ENCODE measurements at places on chromosomes 2 and 18.

DNA sequence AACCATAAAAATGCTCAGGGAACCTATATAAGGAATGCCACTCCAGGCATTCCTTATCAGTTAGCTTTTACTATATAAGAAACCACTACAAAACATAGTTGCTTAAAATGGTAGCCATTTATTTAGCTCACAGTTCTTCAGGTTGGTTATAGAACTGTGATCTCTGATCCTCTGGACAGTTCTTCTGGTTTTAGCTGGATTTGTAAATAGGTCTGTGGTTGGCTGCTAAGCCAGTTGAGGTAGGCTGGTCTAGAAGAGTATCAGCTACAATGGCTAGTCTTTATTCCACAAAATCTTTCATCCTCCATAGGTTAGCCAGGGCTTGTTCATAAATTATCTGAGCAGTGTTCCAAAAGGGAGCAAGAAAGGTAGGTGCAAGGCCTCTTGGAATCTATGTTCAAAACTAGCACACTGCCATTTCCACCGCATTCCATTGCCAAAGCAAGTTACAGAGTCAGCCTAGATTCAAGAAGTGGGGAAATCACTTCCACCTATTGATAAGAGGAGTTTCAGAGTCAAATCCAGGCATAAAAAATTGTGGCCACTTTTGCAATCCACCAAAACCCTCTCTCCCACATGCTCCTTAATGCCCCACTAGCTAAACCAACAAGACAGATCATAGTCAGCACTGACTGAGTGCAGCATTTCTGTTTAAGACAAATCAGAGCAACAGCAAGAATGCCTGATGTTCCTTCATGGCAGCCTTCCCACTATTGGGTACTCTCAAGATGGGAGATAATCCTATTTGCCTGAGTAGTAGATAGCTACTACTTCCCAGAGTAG lies 146.4 kb downstream of the IRS1 start:
- no peak for DNase-seq

DNA sequence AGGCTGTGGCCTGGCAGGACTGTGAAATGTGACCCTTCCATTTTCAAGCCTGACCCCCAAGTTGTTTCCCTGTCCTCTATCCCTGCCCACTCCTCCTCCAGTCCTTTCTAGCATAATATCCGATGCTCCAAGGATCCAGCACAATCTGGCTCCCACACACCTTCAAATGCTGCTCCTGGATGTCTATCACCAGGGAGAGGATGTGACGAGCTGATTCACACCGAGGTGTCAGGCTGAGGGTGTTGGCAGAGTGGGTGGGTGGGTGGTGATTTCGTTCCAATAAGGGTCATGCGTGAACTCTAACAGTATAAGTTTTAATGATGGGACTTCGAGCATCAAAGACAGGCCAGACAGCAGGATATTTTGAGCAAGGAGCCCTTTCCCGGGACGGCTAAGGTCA lies 107.8 kb downstream of the CELF4 start:
- no peak for DNase-seq

- no peak for DNase-seq
Observed at GRCh38 chr18:58496231-58496630, 132.7 kb downstream of the ALPK2 start.

DNA sequence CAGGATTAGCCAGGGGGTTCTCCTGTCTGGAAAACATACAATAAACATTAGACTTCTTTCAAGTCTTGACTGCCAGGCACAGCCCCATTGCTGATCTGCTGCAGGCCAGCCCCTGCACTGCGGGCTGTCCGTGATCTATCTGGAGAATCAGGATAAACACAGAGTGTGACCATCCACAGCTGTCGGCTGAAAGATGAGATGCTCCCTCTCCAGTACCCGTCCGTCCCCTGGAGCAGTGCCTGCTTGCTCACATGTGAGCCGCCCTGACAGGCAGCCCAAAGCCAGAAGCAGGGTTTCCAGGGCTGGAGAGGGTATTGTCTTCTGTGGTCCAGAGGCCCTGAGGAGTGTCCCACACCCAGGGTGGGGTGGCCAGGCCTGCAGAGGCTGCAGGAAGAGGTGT lies 46.1 kb upstream of the FOSL2 start:
- DNase-seq = no peak

GRCh38 chr2:11904941-11905340 lies 158.5 kb downstream of the LPIN1 start:
- DNase-seq = no peak

DNA sequence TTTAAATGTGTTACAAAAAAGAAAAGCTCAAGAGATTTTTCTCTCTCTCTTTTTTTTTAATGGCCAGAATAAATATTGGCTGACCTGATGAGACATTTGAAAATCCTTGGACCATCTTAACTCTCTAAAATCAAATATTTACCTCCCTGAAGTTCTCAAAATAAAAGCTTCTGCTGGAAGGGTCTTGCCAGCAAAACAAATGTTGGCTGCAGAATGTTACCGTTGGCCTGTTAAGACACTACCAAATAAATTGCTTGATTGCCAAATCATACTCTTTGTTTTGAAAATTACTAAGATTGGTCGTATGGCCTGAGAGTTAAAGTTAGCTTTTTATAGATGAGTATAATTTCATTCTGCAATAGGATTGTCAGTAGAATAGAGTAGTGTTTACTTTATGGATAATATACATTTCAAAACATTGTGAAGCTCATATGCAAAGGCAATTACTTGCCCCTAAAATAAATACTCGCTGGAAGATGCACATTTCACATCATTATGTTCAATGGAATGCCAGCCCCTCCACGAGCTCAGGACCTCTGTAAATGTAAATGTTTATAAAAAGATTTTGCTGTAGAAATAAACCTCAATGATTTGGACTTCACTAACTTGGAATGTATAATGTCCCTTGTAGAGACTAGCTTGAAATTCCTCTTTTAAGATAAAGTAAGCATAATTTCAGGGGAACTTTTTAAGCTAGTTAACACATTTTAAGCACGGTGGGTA lies 193.4 kb downstream of the SOX11 start:
- no peak for DNase-seq

DNA sequence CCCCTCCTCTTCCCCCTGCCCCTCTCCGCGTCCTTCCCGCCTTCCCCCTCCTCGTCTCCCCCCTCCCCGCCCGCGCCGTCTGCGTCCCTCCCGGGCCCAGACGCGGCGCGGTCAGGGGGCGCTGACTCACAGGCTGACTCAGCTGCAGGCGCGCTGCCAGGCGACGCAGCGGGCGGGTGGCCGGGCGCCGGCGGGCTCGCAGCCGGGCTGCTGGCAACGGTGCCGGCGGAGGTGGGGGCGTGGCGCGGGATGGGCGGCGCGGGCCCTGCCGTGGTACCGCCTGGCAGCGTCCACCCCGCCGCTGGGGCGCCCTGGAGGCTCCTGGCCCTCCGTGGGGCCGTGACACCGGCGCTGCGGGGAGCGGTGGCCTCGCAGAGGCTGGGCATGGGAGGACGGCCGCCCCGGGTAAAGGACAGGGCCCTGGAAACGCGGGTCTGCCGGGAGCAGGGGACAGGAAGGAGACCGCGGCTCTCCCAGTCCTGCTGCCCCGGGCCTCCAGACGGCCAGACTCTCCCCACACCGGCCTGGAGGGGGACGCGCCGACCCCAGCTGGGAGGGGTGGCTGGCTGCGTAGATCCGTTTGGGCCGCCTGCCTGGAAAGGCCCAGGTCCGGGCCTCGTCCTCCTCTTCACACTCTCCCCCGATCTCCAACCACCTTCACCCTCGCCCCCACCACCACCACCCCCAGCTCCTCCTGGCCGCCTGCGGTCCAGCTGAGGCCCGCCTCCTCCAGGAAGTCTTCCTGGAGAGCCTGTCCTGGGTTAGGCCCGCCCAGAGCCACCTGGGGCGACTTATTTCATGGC lies 10.0 kb upstream of the PROC start:
- DNase-seq = no peak

GRCh38 chr2:162746310-162746709 lies 92.3 kb downstream of the KCNH7 start:
- DNase-seq = no peak

- DNase-seq = no peak
Observed at GRCh38 chr18:34493566-34494358, 216.3 kb upstream of the DTNA start.

DNA sequence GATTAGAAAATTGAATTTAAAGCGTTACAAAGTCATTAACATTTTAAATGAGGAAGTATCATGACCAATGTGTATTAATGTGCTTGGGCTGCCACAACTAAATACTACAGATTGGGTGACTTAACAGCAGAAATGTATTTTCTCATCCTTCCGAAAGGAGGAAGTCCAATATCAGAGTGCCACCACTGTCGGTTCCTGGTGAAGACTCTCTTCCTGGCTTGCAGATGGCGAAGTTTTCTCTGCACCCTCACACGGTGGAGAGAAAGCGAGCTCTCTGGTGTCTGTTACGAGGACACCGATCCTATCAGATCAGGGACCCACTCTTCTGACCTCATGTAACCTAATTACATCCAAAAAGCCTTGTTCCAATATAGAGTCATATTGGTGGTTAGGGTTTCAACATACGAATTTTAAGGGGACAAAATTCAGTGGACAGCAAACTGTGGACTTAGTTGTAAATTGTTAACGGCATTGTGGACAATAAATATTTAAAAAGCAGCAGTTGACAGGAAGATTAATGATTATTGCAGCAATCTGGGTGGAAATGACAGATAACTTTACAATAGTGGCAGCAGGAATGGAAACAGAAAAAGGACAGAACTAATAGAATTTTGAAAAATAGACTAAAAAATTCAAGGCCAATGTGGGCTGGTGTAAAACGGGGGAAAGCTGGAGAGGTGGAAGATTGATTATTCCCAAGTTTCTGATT lies 35.1 kb upstream of the CYRIA start:
- DNase-seq = no peak

DNA sequence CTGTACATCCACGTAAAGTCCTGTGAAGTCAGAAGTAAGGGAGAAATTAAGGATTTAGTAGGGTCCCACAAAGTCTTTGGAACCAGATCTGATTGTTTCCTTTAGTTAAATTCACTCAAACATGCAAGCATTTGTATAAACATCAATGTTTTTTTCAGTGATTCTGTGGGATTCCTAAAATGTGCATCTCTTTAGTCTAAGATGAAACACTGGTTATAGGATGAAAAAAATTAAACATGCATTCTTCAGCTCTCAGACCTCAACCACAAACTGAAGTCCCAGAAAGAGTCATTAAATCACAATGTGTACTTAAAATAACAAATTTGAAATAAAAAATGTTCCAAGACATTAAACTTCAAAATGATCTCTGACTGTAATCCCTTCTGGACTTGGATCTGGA lies 76.5 kb upstream of the APCDD1 start:
- no peak for DNase-seq

DNA sequence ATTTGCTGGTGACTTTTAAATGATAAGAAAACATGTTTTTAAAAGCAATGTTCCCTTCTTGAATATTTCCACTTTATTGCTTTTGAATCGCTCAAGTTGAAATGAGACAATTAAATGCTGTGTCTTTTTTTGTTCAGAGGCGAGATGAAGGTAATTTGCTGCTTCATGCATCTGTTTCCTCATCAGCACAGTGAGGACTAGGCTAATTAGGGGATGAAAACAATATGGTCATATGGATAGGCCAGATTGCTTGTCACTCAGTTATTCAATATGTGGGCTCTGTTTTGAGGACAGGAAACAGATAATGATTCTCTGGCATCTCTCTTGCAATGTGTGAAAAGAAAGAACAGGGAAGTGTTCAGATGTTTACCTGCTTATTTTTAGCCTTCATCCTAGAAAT lies 61.0 kb downstream of the ERBB4 start:
- no peak for DNase-seq
